ENCODE measurements at places on chromosomes 3 and 15.

DNA sequence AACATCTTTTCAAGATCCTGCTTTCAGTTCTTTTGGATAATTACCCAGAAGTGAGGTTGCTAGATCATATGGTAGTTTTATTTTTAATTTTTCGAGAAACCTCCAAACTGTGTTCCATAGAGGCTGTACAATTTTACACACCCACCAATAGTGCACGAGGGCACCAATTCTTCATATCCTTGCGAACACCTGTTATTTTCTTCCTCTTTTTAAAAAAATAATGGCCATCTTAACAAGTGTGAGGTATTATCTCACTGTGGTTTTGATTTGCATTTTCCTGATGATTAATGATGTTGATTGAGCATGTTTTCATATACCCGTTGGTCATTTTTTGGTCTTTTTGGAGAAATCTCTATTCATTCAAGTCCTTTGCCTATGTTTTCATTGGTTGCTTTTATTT is 17.6 kb upstream of the CEP152 start:
- no peak for DNase-seq

- DNase-seq, result no peak
These were observed 5.2 kb downstream of the GRM2 start for GRCh38 chr3:51712038-51712420.

GRCh38 chr3:135192929-135193328 is 397.9 kb downstream of the EPHB1 start:
- no peak for DNase-seq

DNA sequence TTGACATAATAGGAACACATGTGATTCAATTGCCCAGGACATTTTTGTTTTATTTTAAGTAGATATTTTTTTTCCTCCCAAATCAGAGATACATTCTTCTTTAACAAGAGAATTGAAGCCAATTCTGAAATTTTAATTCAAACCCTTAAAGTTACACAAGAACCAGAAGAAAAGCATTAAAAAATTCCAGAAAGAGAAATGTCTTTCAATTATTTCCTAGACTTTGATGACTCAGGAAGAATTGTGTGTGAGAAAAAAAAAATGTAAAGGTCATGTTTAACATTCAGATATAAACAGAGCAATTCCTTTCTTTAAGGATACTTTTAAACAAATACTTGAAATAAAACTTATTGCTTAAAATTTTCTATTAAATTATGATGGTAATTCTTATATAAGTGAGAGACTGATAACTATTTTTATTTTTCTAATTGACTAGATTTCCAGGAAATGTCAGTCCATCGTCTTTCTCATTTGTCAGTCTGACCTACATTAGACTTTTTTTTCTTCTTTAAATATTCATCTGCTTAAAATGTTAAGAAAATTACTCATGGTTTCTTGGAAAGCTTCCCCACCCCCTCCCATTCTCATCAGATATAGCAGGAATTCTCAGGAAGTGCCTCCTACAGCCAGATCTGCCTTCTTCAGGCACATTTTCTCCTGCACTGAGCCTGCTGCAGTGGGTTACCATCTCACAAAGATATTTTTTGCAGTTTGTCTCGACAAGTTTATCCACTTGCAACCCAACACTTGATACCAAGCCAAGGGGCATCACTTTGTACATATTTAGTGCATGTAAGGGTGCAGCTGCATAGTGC is 261.8 kb upstream of the CBLB start:
- DNase-seq, result no peak

GRCh38 chr3:38107911-38108648 is 28.8 kb downstream of the ACAA1 start:
- DNase-seq, result no peak

DNA sequence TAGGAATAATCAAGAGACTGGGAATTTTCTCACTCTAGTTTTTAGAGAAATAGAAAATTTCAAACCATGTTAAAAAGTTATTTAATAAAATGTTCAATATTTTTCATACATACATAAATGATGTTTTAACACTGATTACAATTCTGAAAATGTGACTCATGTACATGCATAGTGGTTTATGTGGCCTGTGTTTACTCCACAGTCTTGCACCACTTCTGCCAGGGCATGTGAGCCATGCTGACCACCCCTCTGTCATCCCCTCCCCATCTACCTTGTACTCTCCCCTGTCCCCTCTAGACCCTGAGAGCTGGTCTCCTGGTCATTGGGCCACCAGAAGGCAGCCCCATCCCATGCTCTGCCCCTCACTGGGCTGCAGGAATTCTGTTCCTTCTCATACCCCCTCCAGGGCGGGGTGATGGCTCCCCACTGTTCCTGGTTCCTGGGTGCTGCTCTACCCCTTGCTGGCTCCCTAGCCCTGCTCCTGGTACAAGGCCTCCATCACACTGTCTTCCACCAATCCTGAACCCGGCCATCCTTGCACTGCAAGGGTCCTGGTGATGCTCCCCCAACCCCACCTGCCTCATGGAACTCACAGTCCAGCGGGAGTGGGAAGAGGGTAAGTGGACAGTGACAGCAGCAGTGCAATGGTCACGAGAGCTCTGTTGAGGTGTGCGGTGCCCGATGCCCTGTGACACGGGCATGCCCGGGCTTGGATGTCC is 24.2 kb upstream of the SLC41A3 start:
- no peak for DNase-seq

GRCh38 chr15:77656294-77656693 is 23.6 kb upstream of the LINGO1 start:
- DNase-seq, result peak; percentile 27

GRCh38 chr15:70084461-70084860 is 13.3 kb downstream of the TLE3 start:
- DNase-seq, result no peak

DNA sequence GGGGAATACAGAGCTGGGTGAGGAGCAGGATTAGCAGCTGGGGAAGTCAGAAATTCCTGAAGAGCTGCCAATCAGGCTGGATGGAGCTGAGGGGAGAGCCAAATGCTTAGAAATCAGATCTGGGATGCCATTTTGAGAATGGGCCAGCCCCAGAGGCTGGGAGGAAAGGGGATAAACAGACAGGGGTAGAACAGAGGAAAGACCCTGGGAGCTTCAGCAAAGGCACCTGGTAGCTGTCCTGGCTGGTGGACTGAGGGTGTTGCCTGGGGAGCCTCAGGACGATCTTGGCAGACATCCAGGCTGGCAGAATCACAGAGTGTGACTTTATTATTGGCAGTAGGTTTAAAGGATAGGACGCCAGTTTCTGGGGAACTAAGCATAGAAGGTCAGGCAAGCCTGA is 97.8 kb downstream of the SQOR start:
- DNase-seq, result no peak

- no peak for DNase-seq
These were observed 1072.0 kb downstream of the NSUN3 start for GRCh38 chr3:95134693-95135413.

Measured in suppressor macrophage treated with lipopolysaccharide for 4 hours (primary cell).